Heart right ventricle (tissue), 16 donors: ENCODE measurements at places on chromosomes 16 and 17.

- DNase-seq = peak; percentile 79
Observed at GRCh38 chr16:15434425-15435215, at the start of gene BMERB1. Gene BMERB1, plus strand, starts transcription at chr16:15434588. Its CDS starts 66 bp downstream, at chr16:15434654.

- DNase-seq = no peak
Observed at GRCh38 chr16:10896723-10897122, 19.7 kb downstream of the CIITA start.

DNA sequence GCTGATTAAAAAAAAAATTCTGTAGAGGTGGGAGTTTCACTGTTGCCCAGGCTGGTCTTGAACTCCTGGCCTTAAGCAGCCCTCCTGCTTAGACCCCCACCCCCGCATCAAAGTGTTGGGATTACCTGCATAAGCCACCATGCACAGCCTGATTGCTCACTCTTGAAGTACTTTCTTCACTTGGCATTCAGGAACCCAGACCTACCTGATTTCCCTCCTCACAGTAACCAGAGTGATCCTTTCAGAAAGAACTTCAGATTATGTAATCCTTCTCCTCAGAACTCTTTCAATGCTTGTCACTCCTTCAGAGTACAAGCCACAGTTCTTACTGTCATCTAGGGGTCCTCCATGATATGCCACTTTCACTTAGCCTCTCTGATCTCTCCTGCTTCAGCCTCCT, 1.4 kb downstream of the EFCAB13 start:
- DNase-seq = no peak

DNA sequence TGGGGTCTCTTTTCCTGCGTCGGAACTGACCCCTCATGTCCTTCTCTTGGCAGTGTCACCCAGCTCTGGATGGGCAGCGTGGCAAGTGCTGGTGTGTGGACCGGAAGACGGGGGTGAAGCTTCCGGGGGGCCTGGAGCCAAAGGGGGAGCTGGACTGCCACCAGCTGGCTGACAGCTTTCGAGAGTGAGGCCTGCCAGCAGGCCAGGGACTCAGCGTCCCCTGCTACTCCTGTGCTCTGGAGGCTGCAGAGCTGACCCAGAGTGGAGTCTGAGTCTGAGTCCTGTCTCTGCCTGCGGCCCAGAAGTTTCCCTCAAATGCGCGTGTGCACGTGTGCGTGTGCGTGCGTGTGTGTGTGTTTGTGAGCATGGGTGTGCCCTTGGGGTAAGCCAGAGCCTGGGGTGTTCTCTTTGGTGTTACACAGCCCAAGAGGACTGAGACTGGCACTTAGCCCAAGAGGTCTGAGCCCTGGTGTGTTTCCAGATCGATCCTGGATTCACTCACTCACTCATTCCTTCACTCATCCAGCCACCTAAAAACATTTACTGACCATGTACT, 13.2 kb downstream of the IGFBP4 start:
- peak; percentile 66 for DNase-seq

DNA sequence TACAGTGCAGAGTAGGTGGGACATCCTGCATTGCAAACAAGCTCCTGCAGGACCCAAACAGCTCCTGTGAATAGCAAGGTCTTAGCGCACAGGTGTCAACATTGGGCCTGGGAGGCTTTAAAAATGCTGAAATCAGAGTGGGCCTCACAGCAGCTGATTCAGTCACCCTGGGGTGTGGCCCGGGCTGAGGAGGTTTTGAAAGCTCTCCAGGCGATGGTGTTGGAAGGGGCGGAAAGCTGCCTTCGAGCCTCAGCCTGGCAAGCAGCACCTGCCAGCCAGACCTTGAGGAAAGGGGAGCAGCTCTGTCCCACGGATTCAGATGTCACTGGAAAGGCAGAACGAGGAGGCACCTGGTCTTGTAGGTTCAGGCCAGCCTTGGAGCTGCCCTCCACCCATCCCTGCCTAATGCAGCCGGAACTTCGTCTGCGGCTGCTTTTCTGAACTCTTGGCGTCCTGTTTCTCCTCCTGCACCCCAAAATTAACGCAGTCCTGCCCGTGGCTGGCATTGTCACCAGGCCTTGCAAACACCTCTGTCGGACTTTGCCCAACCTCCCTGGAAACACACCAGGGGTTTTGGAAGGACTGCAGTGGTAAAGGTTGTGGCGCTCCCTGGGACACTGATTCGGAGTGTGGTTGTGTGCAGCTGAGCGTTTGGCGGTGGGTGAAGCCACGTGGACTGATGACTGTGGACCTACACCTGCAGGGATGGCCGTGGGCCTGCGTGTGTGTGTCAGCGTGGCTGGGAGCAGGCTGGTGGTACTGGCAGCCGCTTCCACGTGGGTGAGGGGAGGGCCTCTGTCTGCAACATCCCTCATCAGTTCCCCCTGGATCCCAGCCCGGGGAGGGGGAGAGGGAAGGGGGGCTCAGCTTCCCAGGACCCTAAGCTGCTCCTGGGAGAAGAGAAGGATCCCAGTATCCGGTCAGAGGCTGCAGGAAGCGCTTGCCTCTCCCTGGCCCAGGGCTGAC, 3.4 kb downstream of the NECAB2 start:
- DNase-seq = no peak

DNA sequence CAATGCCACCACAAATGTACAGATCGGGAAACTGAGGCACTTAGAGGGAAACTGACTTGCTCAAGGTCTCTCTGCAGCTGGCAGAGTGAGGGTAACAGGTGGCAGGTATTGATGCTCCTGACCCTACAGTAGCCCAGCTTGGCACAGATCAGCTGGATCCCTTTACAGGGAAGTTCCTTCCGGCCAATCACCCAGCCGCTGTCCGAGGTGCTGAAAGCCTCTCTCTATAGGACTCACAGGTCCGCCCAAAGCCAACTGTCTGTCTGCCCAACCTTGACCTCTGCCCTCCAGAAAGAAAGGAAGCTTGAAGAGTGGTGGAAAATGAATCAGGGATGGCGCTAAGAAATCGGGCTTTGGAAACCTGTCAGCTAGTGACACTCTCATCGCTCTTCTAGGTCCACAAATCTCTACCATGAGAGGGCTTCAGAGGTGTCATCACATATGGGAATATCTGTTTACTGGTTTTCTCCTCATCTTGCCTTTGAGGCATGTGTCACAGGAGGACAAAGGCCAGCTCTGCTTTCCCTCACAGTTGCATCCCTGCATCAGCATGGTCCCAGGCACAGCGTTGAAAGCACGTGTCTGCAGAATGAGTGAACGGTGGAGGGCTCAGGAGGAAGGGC, 246.2 kb downstream of the KATNIP start:
- peak; percentile 42 for DNase-seq

DNA sequence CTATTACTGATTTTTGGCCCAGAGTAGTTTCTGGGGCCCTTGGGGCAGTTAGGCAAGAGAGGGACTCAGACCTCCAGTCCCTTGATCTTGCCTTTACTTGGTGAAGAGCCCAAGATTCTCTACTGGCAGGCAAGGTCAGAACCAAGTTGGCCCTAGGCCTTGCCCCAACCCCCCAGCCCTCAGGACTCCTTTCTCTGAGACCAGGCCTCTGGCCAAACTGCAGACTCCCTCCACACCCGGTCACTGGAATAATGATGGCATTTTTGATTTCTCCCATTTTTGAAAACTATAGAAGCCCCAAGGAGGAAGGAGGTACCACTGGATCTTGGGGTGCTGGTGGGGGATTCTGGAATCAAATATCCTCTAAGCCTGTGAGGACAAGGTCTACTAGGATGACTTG, 18.0 kb upstream of the HOXB9 start:
- no peak for DNase-seq

DNA sequence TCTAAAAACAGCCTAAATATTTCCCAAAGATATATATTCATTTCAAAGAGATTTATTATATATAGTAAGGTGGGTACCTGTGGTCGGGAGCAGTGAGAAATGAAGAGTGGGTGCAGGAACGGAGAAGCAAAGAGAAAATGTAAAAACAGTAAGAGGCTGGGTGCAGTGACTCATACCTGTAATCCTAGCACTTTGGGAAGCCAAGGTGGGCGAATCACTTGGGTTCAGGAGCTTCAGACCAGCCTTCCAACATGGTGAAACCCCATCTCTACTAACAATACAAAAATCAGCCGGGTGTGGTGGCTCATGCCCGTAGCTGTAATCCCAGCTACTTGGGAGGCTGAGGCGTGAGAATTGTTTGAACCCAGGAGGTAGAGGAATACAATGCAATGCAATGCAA, 257.1 kb downstream of the BCAS3 start:
- DNase-seq = no peak

GRCh38 chr16:66342294-66342900, 24.1 kb upstream of the CDH5 start:
- DNase-seq = no peak

DNA sequence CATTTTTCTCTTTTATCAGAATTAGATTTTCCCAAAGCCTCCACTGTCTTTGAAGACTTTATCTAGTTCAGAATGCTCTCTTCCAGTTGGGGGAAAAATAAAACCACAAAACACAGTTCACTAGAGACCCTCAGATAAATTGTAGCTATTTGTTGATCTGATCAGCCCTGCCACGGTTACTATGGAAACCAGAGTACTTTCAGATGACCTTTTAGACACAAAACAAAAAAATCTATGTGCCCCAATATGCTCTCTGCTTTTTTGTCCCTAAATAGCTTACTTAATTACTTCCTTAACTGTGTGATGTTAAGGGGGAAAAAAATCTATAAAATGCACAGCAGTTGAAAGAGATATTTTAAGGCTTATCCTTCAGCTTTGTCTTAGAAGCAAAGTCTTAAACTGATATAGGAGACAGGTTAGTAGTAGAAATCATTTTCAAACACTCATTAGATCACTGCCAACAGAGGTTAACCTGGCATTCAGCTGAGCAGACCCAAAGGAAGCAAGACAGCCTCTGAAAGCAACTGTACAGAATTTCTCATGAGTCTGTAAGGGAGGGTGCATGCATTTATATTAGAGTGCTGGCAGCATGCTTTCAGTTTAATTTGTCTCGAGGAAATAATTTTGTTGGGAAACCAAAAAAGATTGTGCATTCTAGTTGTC, 129.9 kb upstream of the CACNG5 start:
- no peak for DNase-seq

DNA sequence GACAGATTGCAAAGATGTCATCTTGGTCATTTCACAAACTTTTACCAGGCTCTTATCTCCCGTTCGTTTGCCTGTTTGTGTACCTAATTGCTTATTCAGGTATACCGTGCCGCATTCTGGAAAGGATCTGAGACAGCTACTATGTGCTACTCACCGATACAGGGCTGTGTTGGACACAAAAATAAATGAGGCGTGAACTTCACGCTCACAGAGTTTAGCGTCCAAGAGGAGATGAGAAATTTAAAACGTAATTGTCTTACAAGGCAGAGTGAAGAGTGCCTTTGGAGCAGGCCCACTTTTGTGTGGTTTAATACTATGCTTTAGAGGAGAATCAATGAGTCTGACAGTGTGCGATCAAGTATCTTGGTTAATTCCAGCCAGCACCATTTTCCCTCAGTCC, 26.7 kb downstream of the MAF start:
- no peak for DNase-seq

DNA sequence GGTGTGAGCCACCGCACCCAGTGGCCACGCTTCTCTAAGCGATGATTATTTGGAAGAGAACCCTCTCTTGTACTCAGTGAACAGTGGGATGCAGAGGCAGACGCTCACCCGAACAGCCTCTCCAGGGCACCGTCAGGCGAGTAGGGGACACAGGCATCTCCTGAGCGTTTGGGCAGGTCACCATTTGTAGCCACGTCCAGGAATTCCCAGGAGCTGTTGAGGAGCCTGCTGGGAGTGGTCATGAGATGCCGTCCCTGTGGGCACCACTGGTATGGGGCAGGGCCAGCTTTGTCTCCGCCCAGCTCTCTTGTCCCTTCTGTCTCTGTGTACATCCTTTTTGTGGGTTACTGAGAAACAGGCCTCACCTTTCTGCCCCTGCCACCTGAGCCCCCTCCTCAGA, 81.3 kb upstream of the ZNF469 start:
- no peak for DNase-seq

- DNase-seq = no peak
Observed at GRCh38 chr17:34319039-34319483, at the start of gene CCL8. Gene CCL8, plus strand, starts transcription at chr17:34319435. Its CDS starts 67 bp downstream, at chr17:34319502.

DNA sequence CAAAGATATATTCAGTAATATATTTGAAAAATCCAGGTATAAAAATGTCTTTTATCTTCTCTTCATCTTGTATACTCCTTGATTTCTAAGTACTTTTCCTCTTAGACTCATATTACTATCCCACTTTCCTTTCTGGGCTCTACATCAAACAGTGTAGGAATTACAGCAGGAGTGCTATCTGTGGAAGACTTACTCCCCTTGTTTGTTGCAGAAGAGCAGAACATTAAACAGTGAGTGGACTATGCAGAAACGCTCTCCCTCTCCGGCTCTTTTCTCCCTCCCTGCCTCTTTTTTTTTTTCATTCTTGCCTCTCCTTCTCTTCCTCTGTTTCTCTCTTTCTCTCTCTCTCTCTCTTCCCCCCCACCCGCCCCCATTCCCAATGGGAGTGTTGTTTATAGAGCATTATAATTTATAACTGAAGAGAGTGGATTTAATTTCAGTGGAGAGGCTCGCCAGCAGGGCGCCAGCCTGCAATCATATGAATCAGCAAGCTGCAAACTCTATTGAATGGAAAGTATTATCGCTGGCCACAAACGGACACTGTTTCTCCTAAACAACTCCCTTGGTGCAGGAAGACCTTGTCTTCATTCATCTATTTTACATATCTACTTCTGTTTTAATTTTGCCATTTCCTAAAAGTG, 242.3 kb upstream of the TBX2 start:
- DNase-seq = no peak

DNA sequence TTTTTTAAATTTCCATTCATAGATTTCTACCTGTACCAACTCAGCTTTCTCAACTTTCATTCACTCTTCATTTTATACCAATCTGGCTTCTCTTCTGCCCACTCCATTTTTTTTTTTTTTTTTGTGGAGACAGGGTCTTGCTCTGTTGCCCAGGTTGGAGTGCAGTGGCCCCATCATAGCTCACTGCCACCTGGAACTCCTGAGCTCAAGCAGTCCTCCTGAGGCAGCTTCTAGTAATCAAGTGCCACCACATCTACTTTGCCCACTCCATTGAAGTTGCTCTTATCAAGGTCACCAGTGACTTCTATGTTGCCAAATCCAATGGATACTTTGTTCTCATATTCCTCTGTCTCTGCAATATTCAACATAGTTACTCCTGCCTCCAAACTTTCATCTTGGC, 1.7 kb downstream of the SUPT6H start:
- DNase-seq = no peak

DNA sequence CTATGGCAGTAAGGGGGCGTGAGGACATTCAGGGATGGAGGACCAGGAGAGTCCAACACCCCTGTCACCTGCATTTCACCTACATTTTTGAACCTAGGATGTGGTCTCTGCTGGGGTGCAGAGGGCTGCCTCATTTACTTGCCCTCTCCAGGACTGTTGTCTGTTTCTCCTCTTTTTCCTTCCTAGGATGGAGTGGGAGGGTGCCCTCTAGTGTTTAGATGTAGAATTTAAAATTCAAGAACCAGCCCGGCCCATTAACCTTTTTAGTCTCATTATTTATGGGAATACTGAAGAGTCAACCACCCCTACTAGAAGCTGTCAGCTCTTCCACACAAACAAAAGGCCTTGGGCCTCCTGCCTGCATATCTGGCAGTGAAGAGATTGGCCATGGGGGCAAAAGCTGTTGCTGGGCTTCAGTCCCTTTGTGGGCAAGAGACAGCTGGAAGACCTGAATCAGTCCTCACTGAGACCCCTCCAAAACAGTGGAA, 2.5 kb upstream of the STARD3 start:
- no peak for DNase-seq
